ENCODE measurements at places on chromosomes 12 and 14.

DNA sequence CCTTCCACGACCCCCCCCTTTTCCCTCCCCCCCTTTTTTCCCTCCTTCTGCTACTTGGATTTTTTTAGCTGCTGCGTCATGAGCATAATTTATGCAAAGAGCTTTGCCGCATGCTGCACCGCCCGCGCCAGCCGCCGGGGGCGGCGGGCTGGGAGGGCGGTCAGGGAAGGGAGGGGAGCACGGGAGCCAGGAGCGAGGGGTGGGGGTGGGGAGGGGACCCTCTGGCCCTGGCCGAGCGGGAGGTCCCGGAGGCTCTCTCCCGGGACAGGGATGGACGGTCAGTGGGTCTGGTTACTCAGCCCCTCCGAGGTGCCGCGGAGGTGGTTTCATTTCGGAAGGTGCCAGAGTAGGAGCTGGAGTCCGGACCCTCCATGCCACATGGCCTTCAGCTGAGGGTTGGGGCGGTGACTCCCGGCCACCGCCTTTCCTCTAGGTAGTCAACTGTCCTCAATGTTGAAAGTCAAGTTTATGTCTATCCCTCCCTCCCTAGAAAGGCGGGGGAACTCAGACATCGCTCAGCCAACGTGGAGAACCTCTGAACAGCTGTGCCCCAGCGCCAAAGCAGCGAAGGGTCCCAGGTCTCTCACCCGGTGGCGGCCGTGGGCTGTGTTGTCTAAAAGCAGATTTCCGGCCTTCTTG, at the start of gene POU6F1:
POU6F1 (minus strand) TSS at position 95 of the 639 bp plus-strand sequence. CDS start 11,226 bp downstream, outside the sequence.
- DNase-seq = peak; percentile 79

- no peak for DNase-seq
Observed at GRCh38 chr12:15627995-15628945, 160.9 kb downstream of the EPS8 start.

DNA sequence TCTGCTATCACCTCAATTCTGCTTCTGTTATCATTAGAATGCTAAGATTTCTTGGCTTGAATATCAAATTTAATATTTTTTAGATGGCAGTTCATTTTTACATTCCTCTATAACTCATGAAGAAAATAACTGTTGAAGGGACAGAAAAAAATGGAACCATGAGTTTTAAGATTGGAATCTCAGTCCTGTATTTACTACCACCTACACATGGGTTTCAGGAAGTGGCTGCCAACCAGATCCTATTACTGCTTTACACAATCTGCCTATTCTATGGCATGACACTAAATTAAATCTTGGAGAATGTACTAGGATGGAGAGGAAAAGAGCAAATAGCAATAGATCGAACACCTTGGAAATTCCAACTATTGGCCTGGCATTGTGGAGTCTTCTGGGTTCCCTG, 140.8 kb downstream of the DUSP6 start:
- no peak for DNase-seq

GRCh38 chr14:104464907-104465306, 114.7 kb upstream of the C14orf180 start:
- DNase-seq = no peak

DNA sequence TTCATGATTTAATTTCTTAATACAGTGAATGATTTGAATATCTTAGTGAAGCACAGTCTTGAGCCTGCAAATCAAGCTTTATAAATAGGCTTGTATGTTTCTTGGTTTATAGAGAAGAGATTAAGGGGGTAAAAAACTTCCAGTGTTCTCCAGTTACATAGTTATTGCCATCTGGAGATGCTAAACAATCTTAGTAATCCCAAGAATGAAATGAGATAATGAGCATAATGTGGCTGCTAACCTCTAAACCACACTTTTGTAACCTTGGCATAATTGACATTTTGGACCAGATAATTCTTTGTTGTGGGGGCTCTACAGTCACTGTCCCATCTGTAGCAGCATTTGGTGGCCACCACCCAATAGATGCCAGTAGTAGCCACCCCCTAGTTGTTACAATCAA, 316.8 kb downstream of the CCDC91 start:
- DNase-seq = no peak

GRCh38 chr12:97940629-97941028, 478.0 kb downstream of the RMST start:
- no peak for DNase-seq

DNA sequence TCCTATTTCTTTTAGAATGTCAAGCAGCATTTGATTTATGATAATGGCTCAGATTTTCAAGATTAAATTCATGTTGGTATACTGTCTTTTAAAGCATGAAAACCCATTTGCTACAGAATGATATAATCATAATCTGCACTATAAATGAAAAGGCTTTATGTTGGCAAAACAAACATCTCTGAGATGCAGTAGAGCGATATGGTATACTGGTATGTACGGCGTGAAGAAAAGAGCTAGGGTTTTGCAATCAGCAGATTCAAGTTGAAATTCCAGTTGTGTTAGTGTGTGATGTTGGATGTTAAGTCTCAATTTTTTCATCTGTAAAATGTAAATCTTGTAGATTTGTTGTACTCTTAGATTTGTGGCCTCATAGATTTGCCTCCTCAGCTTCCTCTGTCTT, 53.2 kb upstream of the DYRK2 start:
- no peak for DNase-seq

DNA sequence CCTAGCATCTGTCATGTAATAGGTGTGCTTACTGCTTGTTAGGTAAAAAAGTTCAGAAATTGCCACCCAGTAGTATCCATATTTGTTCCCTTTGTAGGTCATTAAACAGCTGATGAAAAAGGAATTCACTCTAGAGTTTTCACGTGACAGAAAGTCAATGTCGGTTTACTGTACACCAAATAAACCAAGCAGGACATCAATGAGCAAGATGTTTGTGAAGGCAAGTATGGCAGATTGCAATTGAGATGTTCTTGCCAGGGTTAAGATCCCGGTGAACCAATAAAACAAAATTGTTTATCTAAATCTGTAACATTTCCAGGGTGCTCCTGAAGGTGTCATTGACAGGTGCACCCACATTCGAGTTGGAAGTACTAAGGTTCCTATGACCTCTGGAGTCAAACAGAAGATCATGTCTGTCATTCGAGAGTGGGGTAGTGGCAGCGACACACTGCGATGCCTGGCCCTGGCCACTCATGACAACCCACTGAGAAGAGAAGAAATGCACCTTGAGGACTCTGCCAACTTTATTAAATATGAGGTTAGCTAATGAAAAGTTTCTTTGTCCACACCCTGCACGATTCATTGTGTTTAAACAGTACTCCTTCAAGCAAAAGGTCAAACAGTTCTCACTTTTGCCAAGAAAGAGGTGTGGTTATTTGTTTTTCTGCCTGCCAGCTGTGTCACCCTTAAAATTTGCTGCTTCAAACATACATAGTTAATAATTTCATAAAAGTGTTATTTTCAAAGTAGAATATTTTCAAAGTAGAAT, 58.3 kb downstream of the ATP2A2 start:
- no peak for DNase-seq

- peak; percentile 27 for DNase-seq
Observed at GRCh38 chr14:95515080-95515489, 1.4 kb downstream of the SYNE3 start.

DNA sequence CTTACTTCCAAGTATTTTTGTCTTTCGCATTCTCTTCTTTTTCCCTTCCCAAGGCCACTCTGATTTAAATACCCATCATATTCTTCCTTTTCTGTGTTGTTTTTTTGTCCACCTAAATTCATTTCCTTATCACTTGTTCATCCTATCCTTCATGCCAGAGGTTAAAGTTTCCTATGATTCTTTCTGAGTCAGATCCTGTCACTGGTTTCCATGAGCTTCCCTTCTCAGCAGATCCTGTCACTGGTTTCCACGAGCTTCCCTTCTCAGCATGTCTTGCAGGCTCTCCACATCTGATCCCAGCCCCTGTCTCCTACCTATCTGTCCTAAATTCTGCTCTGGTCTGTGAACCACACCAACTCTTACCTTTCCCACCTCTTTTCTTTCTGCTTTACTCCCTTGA, 311.8 kb upstream of the RGS6 start:
- no peak for DNase-seq

GRCh38 chr12:1367331-1368291, 226.8 kb downstream of the FBXL14 start:
- DNase-seq = no peak

GRCh38 chr12:76544601-76545261, 14.8 kb downstream of the OSBPL8 start:
- DNase-seq = no peak

DNA sequence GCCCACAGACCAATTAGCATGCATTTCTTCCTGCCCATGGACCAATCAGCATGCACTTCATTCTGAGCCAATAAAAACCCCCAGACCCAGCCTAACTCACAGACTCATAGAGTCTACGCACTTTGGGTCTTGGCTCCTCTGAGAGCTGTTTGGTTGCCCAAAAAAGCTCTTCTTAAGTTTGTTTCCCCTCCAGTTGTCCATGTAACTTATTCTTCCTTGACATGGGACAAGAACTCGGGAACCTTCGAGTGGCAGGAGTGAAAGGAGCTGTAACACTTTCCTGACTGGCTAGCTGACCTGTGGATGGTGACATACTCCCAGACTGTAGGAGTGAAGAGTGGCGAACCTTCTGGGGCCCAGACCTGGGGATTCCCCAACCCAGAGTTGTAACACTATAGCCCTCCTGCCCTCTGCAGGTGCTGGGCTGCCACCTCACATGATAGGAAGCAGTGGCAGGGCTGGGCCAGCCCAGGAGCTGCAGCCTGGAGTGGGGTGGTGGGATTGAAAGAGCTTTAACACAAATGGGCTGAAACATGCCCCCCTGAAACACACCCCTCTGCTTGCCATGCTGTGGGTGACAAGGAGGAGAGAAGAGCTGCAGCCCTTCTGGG, 4.4 kb upstream of the BTBD7 start:
- no peak for DNase-seq

GRCh38 chr14:64625386-64626232, 75.8 kb downstream of the PPP1R36 start:
- no peak for DNase-seq

- DNase-seq = no peak
Observed at GRCh38 chr14:90062822-90063539, 1.2 kb downstream of the KCNK13 start.

DNA sequence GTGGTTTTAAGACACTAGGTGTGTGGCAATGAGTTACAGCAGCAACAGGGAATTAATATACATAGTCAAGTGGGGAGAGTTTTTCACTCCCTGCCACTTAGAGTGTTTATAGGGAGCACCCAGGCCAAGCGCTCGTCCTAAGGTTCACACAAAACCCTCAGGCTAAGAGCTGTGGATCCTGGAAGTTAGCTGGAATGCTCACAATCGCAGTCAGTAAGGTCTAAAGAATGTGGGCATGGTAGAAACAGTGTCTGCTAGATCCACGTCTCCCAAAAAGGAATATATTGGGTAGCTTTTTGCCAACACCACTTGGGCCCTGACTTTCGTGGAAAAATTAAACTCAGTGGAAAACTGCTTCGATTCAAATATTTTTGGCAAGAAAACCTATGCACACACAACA, 36.6 kb downstream of the STAB2 start:
- DNase-seq = no peak

GRCh38 chr12:124550123-124551089, 17.0 kb downstream of the NCOR2 start:
- no peak for DNase-seq

DNA sequence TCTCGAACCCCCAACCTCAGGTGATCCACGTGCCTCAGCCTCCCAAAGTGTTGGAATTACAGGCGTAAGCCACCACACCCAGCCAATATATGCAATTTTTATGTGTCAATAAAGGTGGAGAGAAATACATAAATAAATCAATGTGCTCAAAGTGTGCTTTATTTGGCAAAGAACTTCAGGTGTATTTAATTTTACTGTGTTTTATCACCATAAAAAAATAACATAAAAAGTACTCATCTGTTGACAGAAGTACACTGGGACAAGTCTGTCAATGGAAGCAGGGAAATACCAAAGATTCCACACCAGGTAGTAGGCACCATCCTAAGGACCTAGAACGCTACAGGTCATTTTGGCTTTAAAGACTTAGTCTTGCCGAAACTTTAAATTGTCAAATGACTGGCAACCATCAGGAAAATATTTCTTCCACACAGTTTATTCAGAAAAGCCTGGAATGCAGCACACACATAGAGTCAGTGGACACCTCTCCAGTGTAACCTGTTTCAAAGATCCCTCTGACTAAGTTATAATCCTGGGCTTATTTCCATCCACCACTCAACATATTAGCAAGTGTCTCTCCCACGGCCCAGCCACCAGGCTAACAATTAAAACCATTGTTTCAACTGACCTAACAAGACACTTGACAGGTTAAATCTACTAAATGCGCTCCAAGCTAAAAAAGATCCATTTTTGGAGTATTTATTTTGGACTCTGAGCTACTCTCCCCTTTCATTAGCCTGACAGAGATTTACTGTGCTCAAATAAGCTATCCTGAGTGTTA, 4.2 kb downstream of the ERO1A start:
- no peak for DNase-seq

DNA sequence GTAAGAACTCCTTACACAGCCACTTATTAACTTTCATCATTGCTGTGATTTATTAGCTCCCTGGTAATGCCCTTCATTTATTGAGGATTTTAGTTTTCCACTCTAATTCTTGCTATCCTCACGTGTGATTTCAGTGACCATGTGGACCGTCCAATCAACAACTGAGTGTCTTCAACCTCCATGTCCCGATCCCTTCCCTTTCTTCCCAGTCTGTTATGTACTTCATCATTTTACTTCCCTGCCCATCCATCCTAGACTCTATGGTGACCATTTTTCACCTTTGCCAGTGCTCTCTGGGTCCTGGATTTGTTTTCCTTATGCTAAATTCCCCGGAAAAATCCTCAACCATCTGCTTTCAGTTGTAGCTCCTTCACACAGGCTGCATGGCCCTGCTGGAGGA, 111.0 kb downstream of the MSRB3 start:
- DNase-seq = no peak

GRCh38 chr12:4202487-4202886, 71.1 kb upstream of the CCND2 start:
- DNase-seq = no peak

GRCh38 chr14:104395941-104396681, 183.5 kb upstream of the C14orf180 start:
- no peak for DNase-seq

- DNase-seq = no peak
Observed at GRCh38 chr12:127048057-127048456, 1218.9 kb upstream of the TMEM132C start.

All from activated T-cell treated with anti-CD3 and anti-CD28 coated beads, Interleukin-2, amount 50 U/mL, for 1 hour (primary cell).